Stomach (tissue), 19 donors: ENCODE measurements at places on chromosomes 2 and 18. TPM values are rescaled to one million over a fixed set of nuclear protein-coding genes. Genes with fewer than 3 reads are reported as not detected.
A peak's percentile ranks its signal among the peaks of the same experiment; 100 is the strongest.

- H3K36me3 ChIP-seq = no peaks in the 10 kb centered on the region
These were observed 81.4 kb upstream of the GCFC2 start for GRCh38 chr2:75792146-75792545.

DNA sequence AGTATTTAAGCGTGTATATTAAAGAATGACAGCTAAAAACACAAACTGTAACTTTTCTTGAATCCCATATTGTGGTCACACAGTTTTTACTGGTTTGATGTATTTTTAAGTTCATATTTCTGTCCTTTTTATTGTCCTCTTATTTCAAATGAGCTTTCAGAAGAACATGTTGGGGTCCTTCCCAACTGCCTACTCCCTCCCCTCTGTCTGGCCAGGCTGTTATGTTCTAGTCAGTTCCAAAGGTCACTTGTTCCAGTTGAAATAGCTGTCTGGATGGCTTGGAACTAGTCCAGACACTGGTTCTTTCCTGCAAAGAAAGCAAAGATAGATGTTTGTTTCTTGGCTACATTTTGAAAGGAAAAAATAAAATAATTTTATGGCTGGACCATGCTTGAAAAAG lies 306.9 kb downstream of the GULP1 start:
- no peaks in the 10 kb centered on the region for H3K36me3 ChIP-seq
- H3K27me3 ChIP-seq = no peaks in the 10 kb centered on the region
- peaks cover 13% of the 10 kb centered on the region for H3K4me1 ChIP-seq
- no peak overlapping the region for H3K27ac ChIP-seq
- H3K4me3 ChIP-seq = no peak overlapping the region

- H3K36me3 ChIP-seq = peaks cover 25% of the 10 kb centered on the region
- H3K27me3 ChIP-seq = no peaks in the 10 kb centered on the region
- H3K4me3 ChIP-seq = no peak overlapping the region
- H3K4me1 ChIP-seq = no peaks in the 10 kb centered on the region
- no peak overlapping the region for H3K27ac ChIP-seq
These were observed 46.3 kb downstream of the EMX1 start for GRCh38 chr2:72963423-72964145.

DNA sequence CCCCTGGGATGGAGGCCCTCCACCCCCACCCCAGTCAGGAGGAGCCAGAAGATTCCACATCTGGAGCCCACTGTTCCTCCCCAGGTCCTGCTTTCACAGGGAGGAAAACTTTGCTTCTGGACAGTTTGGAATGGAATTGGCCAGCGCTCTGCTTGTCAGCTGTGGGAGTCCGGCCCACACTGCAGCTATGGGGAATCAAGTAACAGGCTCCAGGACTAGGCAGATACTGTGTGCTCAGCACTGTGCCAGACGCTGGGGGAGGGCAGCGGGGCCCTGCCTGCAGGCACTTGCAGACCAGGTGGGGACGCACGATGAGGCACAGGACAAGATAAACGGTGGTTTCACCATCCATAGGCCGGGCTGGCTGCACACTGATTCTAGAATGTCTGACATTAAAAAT lies 114.0 kb downstream of the STPG4 start:
- DNase-seq = peak; percentile 67
- no peaks in the 10 kb centered on the region for H3K27me3 ChIP-seq
- peaks cover 25% of the 10 kb centered on the region for H3K36me3 ChIP-seq
- H3K27ac ChIP-seq = peak overlapping the region; percentile 60
- H3K4me1 ChIP-seq = peaks cover 64% of the 10 kb centered on the region
- no peak overlapping the region for H3K4me3 ChIP-seq

DNA sequence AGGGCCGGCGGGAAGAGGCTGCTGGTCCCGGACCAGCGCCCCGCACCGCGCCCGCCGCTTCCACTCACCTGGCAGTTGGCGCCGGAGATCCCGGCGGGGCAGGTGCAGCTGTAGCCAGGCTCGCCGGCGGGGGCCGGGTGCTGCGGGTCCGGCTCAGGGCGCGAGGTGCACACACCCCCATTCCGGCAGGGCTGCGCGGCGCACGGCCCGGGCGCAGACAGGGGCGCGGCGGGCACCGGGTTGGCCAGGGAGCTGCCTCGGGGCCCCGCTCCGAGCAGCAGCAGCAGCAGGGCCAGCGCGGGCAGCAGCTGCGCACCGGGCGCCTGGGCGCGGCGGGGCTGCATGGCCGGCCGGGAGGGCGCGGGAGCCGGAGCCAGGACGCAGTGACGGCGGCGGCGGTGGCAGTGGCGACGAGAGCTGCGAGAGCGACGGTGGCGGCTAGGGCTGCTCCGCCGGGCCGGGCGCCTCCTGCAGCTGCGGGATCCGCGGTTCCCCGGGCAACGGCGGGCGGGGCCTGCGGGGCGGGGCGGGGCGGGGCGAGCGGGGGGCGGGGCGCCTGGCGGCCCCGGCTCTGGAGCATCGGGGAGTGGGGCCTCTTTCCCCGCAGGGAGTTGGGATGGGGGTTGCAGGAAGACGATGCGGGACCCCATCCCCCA lies at the start of gene DNER:
DNER (minus strand) TSS at position 476 of the 656 bp plus-strand sequence; CDS start at position 344, 132 bp downstream.
- no peaks in the 10 kb centered on the region for H3K36me3 ChIP-seq
- H3K27ac ChIP-seq = peak within 1 kb of the TSS; percentile 63
- DNase-seq = peak; percentile 42
- H3K4me3 ChIP-seq = peak within 1 kb of the TSS; percentile 41
- peaks cover 98% of the 10 kb centered on the region for H3K27me3 ChIP-seq

- H3K4me3 ChIP-seq = no peak overlapping the region
- H3K27me3 ChIP-seq = no peaks in the 10 kb centered on the region
- H3K4me1 ChIP-seq = no peaks in the 10 kb centered on the region
- no peaks in the 10 kb centered on the region for H3K36me3 ChIP-seq
These were observed 74.3 kb downstream of the HRH4 start for GRCh38 chr18:24534737-24535136.

ABI2 gene
- 6.1 TPM for total RNA-seq
